Ammon's horn (tissue), 1 donor: ENCODE measurements at places on chromosomes 13 and 19.

DNA sequence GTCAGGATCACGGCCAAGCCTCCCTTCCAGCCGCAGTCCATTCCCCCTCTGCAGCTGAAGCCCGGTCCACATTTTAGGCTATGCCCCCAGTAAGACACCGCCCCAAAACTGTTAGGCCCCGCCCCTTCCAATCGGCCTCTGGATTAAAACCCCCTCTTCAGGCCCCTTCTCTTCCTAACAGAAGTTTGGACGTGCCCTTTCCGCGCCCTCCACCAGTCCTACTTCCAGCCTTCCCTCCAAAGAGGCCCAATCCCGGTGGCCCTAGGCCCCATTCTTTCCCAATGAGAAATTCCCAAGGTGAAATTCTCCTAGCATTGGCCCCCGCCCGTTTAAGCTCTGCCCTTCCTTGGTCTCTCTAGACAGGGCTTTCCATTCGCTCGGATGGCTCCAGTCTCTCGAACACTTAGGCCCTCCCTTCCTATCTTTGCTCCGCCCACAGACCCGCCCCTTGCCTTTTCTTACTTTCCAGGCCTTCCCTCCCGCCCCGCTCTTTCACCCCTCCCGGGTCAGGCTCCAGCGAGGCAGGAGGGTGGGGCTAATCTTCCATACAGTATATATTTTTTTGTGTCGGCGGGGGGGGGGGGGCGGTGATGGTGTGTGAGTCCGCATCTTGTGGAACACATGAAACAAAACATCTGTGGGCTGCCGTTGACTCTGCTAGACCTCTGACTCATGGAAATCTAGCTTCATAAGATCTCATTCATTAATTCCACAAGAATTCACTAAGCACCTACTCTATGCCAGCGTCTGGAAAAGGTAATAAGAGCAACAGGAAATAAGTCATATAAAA lies 13.6 kb downstream of the LTBP4 start:
- no peak for DNase-seq

DNA sequence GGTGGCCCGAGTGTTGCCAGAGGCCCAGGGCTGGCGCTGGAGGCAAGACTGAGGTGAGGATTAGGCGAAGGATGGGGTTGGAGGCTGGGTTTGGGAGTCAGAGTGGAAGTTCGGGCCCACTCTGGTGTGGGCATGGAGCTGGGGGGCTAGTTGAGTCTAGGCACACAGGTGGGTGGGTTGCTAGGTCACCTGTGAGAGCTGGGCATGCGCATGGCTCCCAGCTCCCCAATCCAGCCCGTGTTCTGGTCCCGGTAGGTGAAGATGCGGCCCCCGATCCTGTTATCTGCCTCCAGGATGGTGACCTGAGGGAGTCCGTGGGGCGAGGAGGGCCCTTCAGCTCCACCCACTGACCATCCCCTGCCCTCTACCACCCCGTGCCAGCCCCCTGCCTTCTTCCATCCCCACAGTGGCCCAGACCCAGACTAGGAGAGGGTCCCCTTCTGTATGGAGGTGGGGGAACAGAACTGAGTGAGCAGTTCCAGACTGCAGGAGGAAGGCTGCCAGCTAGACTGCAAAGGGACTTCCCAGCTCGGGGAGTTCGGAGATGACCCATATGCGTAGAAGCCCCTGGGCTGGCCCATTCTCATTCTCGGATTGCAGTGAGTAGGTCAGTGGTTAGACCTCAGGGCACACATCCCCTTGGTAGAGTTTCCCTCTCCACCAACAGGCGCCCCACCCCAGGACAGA lies 1.7 kb downstream of the IL4I1 start:
- no peak for DNase-seq

GRCh38 chr19:6667114-6667627 lies 2.8 kb downstream of the TNFSF14 start:
- DNase-seq, result no peak

GRCh38 chr19:43316591-43317319 lies 36.7 kb upstream of the CD177 start:
- peak; percentile 29 for DNase-seq

- DNase-seq, result no peak
Observed at GRCh38 chr19:13681509-13681908, 82.8 kb upstream of the MRI1 start.

DNA sequence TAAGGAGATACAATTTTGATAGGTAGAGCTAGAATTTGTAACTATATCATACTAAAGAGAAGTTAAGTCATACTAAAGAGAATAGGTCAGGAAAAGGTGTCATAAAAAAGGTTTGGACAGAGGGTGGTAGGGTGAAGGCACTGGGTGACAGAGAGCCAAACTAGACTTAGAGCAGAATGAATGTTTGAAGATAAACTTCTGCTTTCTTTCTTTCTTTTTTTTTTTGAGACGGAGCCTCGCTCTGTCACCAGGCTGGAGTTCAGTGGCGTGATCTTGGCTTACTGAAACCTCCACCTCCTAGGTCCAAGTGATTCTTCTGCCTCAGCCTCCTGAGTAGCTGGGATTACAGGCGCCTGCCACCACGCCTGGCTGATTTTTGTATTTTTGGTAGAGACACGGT lies 44.1 kb downstream of the TM9SF2 start:
- no peak for DNase-seq

GRCh38 chr19:57803594-57804325 lies 11.0 kb downstream of the ZNF552 start:
- no peak for DNase-seq
